CD4-positive, alpha-beta T cell treated with Interleukin-15 for 4 hours (primary cell): ENCODE measurements at places on chromosomes 7 and 10.
A peak's percentile ranks its signal among the peaks of the same experiment; 100 is the strongest.

DNA sequence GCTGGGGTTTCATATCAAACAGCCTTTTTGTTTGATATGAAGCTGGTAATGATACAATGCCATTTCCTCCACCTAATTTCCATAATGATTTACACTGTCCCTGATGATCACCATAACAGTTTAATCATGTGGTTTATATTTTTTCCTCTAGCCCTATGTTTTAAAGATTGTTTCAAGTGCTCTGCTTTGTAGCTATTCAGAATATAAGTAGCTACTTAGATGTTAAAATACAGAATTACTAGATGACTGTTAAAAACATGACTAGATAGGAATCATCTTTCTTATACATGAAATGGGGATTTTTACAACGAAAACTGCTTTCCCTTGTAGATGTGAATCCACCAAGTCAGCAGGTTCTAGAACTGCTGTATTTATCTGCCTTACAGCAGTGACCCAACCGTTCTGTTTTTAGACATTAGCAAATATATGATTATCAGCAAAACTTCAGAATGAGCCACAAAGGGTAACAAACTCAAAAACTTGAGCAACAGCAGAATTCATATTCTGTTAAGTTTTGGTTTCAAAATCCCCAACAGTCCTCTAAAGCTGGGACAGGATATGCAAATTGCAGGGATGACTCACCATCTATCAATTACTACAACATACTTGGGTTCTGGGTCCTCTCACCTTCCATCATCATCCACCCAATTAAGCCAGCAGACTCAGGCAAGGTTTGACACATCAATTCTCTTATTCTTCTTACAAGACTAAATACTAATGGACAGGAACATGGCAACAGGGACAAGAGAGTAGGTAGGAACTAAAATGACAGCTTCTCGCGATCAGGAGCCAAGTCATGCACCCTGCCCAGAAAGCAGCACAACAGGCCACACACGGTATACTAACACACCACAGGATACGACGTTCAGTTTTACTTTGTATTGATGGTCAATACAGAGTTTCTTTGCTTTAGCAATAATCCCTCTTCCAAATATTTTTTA lies 83.9 kb downstream of the PIP4K2A start:
- peak; percentile 79 for DNase-seq

- DNase-seq, result no peak
These were observed 822 bp downstream of the SHOC2 start for GRCh38 chr10:110919971-110920881.

GRCh38 chr10:97307866-97308780 lies 10.9 kb upstream of the FRAT1 start:
- no peak for DNase-seq

DNA sequence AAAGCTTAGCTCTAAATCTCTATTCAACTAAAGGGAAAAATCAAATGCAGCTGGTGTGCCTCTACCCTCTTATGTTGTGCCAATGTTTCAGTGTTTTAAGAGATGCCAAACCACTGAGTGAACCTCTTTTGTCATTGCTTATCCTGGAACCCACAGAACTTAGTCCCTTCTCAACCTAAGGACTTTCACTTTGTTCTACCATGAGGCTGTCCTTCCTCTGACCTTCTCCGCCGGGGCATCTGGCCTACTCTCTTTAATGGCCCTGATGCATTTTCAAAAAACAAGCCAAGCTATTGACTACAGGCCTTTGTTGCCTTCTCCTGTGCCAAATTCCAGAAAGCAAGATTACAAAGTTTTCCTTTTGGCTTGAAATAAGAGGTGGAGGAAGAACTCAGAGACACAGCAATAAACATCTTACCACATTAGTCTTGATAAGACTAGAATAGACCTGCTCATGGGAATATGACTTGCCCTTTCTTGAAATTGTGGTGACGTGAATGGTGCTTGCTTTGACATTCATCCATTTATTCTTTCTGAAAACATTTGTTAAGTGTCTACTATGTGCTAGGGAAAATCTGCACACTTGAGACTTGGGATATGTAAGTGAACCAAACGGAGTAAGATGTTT lies 253.2 kb upstream of the SMIM30 start:
- DNase-seq, result no peak

- no peak for DNase-seq
These were observed 29.3 kb downstream of the AFAP1L2 start for GRCh38 chr10:114375047-114375446.

GRCh38 chr10:63711867-63712716 lies 190.9 kb downstream of the REEP3 start:
- no peak for DNase-seq

DNA sequence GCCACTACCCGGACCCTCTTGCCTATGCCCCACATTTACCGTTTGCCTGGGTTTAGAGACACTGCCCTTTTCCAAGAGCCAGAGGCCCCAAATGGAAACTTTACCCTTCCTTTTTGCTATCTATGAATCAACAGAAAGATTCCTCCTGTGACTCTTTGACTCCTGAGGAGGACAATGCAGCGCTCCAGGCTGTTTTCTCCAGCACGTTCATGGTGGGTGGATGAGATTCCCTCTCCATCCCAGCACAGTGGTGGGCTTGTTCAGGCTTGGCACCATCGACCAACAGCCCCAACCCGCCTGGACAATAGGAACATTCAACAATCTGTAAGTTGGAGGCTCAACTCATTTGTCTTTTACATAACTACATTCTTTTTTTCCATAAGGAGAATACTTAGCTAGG lies 55.9 kb downstream of the DLD start:
- no peak for DNase-seq

GRCh38 chr10:103791858-103792257 lies 63.5 kb downstream of the SH3PXD2A start:
- no peak for DNase-seq

DNA sequence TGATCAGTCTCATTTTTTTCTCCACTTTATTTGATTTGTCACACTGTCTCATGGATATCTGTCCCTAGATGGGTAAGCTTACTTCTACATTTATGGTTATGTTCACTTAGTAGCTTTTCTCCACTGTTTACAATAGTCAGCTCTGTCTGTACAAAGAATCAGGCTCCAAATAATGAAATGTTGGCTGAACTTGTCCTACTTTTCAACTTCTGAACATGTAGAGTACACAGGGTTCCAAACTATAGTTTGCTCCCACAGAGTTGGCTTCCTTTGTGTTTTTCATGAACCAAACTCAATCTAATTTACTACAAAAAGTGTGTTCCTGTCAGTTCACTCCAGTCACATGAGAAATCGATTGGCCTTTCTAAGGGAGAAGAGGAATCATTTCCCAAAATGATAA lies 175.0 kb downstream of the CCDC71L start:
- DNase-seq, result no peak

GRCh38 chr10:23351926-23352519 lies 7.4 kb upstream of the C10orf67 start:
- DNase-seq, result no peak

DNA sequence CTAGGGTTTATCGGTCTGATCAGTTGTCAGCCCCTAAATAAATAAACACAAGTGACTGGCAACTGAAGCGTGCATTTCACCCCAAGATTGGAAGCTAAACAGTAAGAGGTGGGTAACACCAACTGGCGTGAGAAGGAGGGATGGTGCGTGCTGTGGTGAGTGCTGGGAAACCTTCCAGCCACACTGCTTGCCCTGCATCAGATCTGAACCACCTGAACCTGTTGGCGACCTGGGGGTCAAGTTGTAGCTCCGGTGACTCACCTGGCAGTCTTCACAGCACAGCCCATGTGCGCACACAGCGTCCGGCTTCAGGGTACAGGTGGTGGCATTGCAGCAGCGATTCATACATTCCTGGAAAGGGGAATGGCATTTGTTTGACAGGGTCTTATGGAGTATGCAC lies 170.1 kb downstream of the FANK1 start:
- no peak for DNase-seq

DNA sequence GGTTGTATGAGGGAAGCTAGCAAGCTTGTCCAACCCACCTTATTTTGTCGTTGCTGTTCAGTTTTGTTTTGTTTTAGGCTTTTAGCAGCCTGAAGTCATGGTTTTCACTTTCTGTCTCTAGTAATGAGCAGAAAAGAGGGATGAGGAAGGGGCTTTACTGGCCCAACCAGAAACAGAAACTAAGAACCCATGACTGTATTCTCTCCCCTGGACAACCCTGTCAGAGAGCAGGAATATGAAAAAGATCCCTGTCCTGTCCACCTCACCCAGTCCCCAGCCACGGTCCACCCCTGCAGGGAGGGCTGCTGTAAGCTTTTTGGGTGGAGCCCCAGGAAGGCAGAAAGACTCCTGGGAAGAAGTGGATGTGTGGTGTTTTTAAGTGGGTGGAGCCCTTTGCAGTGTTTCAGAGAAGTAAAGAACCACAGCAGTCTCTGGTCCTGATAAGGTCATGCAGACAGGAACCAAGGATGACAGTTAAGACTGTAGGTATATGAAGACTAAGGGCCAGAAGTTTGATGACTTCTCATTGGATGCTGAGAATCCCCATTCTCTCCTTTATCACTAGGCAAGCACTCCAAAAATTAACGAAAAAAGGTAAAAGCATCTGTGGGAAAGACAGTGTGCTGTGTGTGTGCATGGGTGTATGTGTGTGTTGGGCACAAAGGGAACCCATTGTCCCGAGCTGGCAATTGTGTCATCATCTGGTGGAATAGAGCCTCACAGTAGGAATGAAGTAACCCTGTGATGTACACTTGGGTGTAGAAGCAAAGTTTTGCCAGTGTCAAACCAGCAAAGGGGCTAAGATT lies 13.8 kb downstream of the MRPL32 start:
- no peak for DNase-seq

DNA sequence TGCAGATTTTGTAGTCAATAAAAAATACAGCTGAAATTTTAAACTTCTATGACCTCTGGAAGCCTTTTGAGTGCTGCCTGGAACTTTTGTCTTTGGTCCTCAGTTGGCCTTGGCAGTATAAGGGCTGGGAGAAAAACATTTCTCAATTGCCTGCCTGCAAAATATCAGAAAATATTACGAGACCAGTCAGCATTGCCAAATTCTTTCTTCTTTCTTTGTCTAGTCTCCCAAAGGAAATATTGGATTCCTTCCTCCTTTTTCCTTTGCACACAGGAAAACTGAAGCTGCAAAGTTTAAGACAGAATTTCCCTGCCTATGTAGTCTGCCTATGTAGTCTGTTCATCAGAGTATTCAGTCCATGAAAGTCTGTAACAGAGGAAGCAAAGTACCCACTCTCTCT lies 95.9 kb downstream of the CHRM2 start:
- DNase-seq, result no peak

- DNase-seq, result no peak
These were observed 2.6 kb downstream of the CAMK2B start for GRCh38 chr7:44322631-44323363.

- no peak for DNase-seq
These were observed 1.2 kb downstream of the TRDMT1 start for GRCh38 chr10:17200001-17200911.

GRCh38 chr10:58851606-58852005 lies 324.8 kb upstream of the PHYHIPL start:
- DNase-seq, result no peak

GRCh38 chr7:27459021-27459730 lies 203.5 kb downstream of the HIBADH start:
- no peak for DNase-seq

- no peak for DNase-seq
These were observed 133.3 kb upstream of the PODXL start for GRCh38 chr7:131689662-131690234.

- DNase-seq, result peak; percentile 65
These were observed 17.6 kb downstream of the DNAJB12 start for GRCh38 chr10:72337039-72337629.

GRCh38 chr10:132634241-132634946 lies 96.8 kb downstream of the INPP5A start:
- no peak for DNase-seq

DNA sequence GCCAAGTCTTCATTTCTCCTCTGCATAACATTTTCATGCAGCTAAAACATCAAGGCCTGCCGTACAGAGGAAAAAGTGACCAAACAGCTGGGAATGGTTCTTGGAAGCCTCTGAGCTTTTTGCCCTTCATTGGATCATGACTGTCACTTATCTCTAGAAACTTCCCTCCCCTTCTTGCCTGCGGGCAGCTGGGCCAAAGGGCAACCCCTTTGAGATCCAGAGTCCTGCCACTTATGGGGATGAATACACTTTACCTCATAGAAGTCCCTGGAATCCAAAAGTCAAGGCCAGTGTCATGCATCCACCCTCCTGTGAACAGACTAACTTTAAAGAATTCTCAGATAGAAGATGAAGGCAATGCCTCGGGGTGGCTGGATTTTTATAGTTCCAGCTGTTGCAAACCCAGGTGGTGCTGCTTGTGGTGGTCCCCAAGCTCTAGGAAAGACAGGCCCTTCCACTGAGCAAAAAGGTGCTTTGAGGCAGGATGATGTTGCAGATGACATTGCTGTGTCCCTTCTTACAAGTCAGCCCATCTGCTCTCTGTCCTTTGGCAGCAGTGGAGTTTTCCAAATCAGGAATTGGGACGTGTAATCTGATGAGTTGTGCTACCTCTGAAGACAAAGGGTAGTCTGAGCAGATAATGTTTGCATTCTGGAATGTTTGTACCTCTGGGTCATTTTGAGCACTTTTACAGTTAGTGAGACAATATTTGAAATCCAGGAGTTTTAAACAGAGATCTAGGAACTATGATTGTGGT lies 64.2 kb downstream of the LRMDA start:
- no peak for DNase-seq

GRCh38 chr7:27299861-27300260 lies 57.3 kb downstream of the EVX1 start:
- DNase-seq, result no peak

GRCh38 chr7:46147871-46148270 lies 226.8 kb upstream of the IGFBP3 start:
- DNase-seq, result no peak

DNA sequence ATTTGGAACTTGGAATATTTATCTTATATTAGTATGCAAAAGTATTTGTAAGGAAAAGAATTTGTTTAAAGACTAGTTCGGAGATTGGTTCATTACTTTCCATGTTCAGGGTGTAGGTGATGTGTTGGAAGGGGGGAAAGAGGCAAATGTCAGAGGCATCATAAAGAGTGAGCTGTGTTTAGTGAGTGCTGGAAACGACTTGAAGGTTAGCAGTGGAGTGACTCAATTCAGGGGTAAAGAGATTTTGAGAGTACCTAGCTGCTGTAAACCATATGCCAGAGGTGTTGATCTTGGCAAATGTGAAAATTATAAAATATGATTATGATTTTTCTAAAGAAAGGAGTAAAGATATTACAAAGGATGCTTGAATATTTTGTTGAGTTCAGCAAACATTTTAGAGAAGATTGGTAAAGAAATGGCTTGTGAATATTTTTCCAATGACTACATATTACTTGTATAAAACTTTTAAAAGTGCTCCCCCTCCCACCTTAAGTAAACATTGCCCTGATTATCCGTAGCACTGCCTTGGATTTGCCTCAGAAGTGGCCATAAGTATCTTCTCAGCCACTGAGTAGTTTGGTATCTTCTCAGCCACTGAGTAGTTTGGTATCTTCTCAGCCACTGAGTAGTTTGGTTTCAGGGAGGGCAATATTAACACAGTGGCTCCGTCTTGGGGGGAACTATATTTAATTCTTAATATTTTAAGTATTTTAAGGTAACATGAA lies 51.5 kb downstream of the ZNRF2 start:
- no peak for DNase-seq

GRCh38 chr10:58140691-58141347 lies 126.9 kb downstream of the IPMK start:
- DNase-seq, result no peak
